M059J (cell line): ENCODE measurements at places on chromosomes 1 and 21. TPM values are rescaled to one million over a fixed set of nuclear protein-coding genes. Genes with fewer than 3 reads are reported as not detected.

Gene OR2L3
- total RNA-seq: not detected in 2 replicates

Gene KCNC4
- total RNA-seq: 0.07 and 0.91 TPM in 2 replicates

Gene AUNIP
- 7.1 and 9.1 TPM in 2 replicates for total RNA-seq

Gene PTGER3
- 8.2 and 8.4 TPM in 2 replicates for total RNA-seq

DNA sequence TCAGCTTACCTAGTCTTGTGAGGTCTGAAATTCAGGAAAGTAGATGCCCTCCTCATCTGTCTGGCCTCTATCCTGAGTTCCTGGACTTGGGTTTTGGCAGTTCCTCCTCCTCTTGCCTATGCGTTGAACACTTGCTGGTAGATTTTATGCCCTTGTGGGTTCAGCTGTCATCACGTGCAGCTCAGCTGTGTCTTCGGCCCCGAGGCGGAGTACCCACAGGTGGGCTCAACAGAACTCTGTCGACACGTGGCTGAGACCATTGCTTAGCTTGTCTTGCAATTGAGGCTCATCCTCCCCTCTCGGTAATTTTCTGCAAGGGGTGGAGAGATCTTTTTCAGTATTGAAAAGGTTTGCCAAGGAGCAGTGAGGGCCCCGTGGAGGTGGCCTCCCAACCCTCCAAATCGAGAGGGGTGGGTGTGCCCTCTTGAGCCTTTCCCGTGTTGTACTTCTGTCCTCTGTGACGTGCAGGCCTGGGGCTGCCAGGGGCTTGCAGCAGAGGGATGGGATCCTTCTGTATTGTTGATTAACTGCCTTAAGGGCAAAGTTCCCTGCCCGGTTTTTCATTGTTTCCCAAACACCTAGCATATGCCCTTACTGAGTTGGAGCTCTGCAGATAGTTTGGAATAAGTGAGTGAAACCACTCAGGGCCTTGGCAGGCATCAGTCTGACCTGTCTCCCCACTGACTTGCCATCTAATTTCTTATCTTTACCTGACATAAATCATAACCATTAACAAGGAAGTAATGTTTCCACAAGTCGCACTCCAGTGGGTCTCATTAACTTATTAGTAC lies 2.9 kb downstream of the CENPS start:
- no peak for DNase-seq

DNA sequence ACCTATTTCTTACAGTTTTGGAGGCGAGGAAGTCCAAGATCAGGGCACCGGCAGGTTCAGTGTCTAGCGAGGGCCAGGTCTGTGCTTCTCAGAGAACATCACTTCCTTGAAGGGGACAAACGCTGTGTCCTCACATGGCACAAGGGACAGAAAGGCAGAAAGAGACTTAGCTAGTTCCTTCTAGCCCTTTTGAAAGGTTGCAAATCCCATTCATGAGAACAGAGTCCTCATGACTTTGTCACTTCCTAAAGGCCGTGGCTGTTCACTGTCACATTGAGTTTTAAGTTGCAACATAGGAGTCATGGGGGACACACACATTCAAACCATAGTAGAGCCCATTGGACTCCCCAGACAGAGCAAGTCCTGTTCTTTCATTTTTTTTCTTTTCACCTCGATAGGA lies 27.4 kb downstream of the PER3 start:
- no peak for DNase-seq

- DNase-seq: no peak
Measured at GRCh38 chr1:26890467-26890796, 349 bp upstream of the GPN2 start.

DNA sequence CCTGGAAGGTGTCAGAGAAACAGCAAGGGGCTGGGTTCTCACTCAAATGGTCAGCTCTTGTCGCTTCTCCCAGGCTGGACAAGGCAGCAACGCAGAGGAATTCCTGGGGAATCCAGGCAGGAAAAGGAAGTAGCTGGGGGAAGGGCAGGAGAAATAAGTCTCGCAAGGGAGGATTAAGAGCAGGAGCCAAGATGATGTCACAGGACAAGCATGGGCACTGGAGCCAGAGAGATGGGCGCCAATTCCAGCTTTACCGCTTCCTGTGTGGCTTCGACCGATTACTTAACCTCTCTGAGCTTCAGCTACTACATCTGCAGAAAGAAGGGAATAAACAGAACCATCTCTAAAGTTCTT lies 70.5 kb downstream of the SSBP3 start:
- peak; percentile 58 for DNase-seq

GRCh38 chr1:192879406-192879805 lies 70.6 kb downstream of the RGS2 start:
- DNase-seq: peak; percentile 34

DNA sequence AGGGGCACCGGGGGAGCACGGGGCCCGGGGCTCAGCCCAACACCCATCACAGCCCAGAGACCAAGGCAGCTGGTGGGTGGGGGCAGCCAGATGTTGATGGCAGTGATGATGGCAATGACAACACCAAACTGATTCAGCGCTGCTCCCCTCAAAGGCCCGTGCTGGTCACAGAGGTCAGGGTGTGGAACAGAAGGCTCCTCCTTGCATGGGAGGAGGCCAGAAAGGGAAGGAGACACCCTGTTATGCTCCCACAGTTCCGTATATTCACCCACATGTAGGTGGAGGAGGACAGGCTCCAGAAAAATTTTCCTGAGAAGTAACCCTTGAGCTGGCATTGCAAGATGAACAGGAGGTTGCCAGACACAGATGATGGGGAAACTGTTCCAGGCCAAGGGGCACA lies 414 bp downstream of the GUCA2B start:
- no peak for DNase-seq
